ENCODE measurements at places on chromosomes 12 and 14. TPM values are rescaled to one million over a fixed set of nuclear protein-coding genes. Genes with fewer than 3 reads are reported as not detected.

DNA sequence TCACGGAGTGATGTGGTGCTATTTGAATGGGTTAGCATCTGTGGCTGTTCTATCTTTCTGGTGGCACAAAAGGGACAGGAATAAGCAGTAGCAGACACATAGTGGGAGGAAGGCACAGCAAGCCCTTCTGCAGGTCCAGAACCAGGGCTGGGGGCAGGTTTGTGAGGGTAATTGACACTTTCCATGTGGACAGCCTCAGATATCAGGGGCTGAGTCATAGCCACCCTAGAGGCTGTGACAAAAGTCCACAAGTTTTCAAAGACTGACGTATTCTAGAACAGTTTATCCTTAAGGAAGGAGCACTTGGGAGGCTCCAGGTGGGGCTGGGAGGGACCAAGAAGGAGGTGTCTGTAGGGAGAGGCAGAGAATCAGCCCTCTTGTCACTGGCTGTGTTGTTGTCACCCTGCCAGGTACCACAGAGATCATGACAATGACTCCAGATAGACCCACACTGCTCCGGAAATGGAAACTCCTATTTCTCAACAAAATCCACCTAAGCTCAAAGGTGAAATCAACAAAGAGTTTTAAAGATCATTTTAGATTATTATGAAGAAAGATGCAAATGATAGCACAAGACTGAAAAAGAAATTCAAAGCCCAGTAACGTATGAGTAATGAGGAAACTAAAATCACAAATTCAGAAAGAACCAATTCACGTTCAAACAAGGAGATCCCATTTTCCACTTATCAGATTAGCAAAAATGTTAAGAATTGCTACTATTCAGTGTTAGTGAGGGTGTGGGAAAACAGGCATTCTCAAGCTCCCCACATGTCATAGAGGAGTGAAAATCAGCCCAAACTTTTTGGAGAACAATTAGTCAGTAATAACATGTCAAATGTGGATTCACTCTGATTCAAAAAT lies 48.3 kb downstream of the NFKBIA start:
- DNase-seq: no peak

DNA sequence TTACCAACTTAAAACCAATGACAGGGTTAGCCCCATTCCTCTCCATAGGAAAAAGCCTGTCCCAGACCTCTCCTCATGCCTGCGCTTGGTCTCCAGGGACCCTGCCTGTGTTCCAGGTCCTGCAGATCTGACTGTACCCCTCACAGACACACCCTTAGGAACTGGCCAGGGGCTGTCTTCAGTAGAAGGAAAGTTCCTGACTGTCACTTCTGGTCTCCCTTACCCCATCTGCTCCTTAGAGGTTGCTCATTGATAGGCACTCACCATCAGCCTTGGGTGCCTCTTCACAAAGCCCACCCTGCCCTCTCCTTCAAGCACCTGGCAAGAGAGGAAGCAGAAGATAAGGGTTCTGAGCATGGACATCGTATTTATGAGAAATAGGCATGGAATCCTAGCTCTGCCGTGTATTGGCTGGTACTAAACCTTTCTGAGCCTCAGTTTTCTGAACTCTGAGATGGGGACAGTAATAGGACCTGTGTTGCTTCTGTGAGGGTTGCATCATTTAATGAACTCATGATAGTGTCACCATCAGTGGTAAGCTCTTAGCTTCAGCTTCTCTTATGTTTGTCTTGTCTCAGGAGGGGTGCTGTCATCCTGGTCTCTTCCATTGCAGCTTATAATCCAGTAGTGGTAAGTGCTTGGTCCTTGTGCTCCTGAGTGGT lies 7.5 kb downstream of the DHRS2 start:
- DNase-seq: no peak

- DNase-seq: no peak
Measured at GRCh38 chr12:57467915-57468314, 8.3 kb downstream of the GLI1 start.

DNA sequence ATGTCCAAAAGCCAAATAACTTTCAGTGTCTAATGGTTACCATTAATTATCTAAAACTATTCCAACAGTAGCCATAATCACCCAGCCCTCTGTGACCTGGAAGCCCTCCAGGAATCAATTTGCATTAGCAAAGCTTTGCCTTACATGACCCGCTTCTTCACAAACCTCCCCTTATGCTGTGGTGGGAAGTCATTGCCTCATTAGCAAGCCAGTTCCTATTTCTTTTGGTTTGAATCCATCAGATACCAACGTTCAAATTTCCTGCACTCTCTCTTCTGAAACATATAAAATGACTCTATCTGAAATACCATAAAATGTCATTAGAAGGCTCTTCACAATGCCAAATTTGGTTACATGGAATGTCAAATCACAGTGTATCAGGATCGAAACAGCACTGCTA lies 268.3 kb upstream of the PRKD1 start:
- DNase-seq: no peak

DNA sequence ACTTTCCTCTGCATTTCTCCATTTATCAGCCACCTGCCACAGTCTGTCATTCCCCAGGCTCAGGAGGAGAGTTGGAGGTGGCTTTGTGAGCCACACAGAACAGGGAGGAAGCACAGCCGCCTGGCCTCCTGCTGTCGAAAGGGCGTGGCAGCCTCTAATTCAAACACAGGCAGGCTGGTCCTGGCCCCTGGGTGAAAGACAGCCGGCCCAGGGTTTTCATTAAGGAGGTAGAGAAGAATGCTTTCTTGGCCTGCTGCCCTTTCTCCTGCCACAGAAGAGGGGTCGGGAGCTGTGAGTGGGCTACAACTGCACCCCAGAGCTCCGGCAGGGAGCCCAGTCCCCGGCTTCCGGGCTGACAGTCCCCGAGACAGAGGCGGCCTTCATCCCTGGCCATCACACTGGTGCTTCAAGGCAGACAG lies 108.6 kb upstream of the FZD10 start:
- DNase-seq: no peak

The LTBR gene
- total RNA-seq: 60.6 TPM

The PTGDR gene
- 0.27 TPM for total RNA-seq

The HVCN1 gene
- 8.6 TPM for total RNA-seq
